ENCODE measurements at places on chromosomes 1 and 21.

DNA sequence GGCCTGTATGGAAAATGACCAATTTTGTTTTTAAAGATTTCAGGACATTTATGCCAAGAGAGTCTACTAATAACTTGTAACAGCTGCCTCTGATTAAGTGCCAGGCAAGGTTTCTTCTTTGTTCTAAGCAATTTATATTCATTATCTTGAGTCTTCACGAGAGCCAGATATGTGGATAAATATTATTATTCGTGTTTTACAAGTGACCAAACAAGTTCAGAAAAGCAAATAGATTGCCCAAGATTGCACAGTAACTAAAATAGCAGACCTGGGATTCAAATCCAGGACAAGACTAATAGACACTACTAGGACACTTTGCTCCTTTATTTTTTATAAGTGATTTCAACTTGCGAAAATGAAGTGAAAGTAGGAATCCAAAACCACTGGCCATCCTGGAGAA is 30.1 kb upstream of the DPT start:
- no peak overlapping the region for H3K27ac ChIP-seq
- H3K27me3 ChIP-seq: no peaks in the 10 kb centered on the region
- no peak for DNase-seq
- H3K4me1 ChIP-seq: no peaks in the 10 kb centered on the region
- no peak overlapping the region for H3K4me3 ChIP-seq

GRCh38 chr21:42092771-42093170 is 21.7 kb downstream of the UMODL1 start:
- H3K36me3 ChIP-seq: no peaks in the 10 kb centered on the region
- H3K4me1 ChIP-seq: 0 out of 2 replicates have a peak, but pooled peaks cover 10% of the 10 kb centered on the region
- no peak overlapping the region for H3K4me3 ChIP-seq
- no peak overlapping the region for H3K27ac ChIP-seq
- no peak for DNase-seq
- no peaks in the 10 kb centered on the region for H3K27me3 ChIP-seq

DNA sequence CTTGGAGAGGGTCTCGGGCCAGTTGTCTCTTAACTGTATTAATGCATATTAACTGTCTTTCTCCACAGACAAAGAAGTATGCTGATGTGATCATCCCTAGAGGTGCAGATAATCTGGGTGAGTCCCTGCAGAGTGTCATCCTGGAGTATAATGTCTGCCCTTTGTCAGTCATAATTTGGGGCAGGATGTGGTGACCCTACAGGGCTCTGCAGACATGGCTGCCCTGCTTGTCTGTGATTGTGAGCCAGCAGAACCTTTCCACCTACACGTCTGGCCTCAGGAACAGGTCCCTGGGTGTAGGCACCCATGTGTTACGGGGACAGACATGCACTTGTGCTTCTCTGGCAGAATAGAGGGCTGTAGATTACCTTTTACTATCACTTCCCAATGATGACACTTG is 78.4 kb downstream of the UCK2 start:
- no peak overlapping the region for H3K27ac ChIP-seq
- H3K4me1 ChIP-seq: no peaks in the 10 kb centered on the region
- H3K4me3 ChIP-seq: no peak overlapping the region
- H3K27me3 ChIP-seq: no peaks in the 10 kb centered on the region
- no peak for DNase-seq

DNA sequence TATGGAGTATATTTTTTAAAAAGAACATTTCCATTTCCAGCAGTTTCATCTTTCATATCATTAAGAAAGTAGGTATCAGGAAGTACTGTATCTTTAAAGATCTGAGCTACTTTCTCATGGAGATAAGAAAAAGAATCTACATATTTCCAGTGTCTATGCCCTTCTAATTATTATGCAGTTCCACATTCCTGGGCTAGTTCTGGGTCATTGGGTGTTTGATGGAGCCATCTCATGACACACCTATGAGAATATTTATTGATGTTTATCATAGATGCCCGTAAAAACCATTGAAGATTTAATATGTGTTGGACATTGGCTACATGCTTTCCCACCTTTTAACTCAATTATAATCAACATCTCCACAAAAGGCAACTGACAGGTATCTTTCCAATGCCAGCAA is 21.0 kb downstream of the LCE4A start:
- no peak overlapping the region for H3K27ac ChIP-seq
- H3K27me3 ChIP-seq: no peaks in the 10 kb centered on the region
- no peaks in the 10 kb centered on the region for H3K36me3 ChIP-seq
- DNase-seq: no peak
- H3K4me1 ChIP-seq: no peaks in the 10 kb centered on the region

DNA sequence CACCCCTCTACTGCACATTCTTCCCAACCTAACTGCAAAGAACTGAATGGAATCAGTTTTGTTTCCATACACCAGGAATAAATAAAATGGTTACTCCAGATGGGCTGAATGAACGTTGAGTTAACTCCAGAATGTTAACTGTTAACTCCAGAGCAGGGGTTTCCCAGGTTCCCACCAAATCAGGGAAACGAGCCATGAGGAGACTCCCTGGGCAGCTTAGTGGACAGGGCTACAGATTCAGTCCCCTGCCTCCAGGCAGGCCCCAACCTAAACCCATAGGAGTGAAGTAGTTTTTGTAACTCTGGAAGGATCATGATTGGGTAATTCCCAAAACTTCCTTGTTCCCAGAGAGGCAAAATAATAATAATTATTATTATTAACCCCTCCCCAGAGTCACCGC is 14.1 kb downstream of the VSIG8 start:
- H3K4me1 ChIP-seq: no peaks in the 10 kb centered on the region
- no peaks in the 10 kb centered on the region for H3K27me3 ChIP-seq
- H3K4me3 ChIP-seq: no peak overlapping the region
- H3K36me3 ChIP-seq: no peaks in the 10 kb centered on the region
- DNase-seq: no peak
- no peak overlapping the region for H3K27ac ChIP-seq

GRCh38 chr1:55384637-55385036 is 169.5 kb upstream of the USP24 start:
- H3K4me1 ChIP-seq: no peaks in the 10 kb centered on the region
- H3K36me3 ChIP-seq: no peaks in the 10 kb centered on the region
- no peak overlapping the region for H3K27ac ChIP-seq
- DNase-seq: no peak
- H3K4me3 ChIP-seq: no peak overlapping the region

- no peak overlapping the region for H3K4me3 ChIP-seq
- H3K4me1 ChIP-seq: peaks cover 22% of the 10 kb centered on the region
- peak overlapping the region; percentile 45 for H3K27ac ChIP-seq
- DNase-seq: no peak
Observed at GRCh38 chr1:236284291-236284721, 2.5 kb upstream of the ERO1B start.

DNA sequence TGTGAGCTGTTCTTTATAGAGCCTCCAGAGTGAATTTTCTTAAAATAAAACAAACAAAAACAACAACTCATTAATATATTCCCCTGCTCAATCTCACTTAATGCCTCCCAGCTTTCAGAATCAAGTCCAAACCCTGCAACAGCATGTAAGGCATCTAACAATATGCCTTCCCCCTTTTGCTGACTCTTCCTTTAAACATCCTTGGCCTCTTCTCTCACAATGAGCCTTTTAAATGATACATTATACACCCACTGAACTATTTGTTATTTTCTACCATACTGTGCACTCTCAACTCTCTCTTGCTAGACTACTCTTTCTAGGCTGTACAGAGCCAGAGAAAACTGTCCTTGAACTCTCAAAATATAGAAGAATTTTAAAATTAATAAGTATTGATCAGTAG is 115.2 kb upstream of the SNX7 start:
- no peak overlapping the region for H3K4me3 ChIP-seq
- no peaks in the 10 kb centered on the region for H3K36me3 ChIP-seq
- H3K27me3 ChIP-seq: no peaks in the 10 kb centered on the region
- H3K4me1 ChIP-seq: no peaks in the 10 kb centered on the region
- no peak for DNase-seq

DNA sequence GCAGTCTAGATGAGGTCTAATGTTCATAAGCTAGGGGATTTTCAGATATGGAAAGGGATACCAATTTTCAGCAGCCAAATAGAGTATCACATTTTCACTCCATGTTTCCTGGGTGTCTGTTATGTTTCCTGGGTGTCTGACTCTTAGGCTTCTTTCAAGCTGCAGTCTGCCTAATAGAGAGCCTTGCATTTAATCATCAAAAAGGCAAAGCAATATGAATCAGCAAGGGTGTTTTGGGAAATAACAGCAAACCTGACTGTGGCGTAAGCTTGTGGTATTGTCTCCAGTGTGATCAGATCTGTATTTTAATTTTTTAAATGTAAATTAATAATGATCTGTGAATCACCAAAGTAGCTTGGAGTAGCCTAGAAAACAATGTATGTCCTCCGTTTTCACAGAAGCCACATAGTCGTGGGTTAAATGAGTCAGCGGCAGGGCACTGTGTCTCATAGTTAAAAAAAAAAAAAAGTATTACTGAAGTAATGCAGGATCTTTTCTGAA is 10.4 kb downstream of the LGALS8 start:
- no peaks in the 10 kb centered on the region for H3K27me3 ChIP-seq
- peak overlapping the region; percentile 64 for H3K27ac ChIP-seq
- H3K4me1 ChIP-seq: peaks cover 47% of the 10 kb centered on the region
